ENCODE measurements at places on chromosomes 5 and 9. TPM values are rescaled to one million over a fixed set of nuclear protein-coding genes. Genes with fewer than 3 reads are reported as not detected.

- no peak for ATAC-seq
Measured at GRCh38 chr5:171464829-171465228, 45.4 kb downstream of the FGF18 start.

- ATAC-seq, result no peak
Measured at GRCh38 chr5:133406977-133407632, 205.2 kb downstream of the FSTL4 start.

GRCh38 chr5:173669483-173669882, 53.0 kb upstream of the BOD1 start:
- no peak for ATAC-seq

GRCh38 chr5:1751864-1752822, 47.5 kb downstream of the MRPL36 start:
- no peak for ATAC-seq

- no peak for ATAC-seq
Measured at GRCh38 chr5:131239686-131240085, 24.2 kb upstream of the CDC42SE2 start.

GRCh38 chr5:45335978-45336377, 360.2 kb downstream of the HCN1 start:
- no peak for ATAC-seq

GRCh38 chr9:14318934-14319580, 5.1 kb upstream of the NFIB start:
- ATAC-seq, result no peak

DNA sequence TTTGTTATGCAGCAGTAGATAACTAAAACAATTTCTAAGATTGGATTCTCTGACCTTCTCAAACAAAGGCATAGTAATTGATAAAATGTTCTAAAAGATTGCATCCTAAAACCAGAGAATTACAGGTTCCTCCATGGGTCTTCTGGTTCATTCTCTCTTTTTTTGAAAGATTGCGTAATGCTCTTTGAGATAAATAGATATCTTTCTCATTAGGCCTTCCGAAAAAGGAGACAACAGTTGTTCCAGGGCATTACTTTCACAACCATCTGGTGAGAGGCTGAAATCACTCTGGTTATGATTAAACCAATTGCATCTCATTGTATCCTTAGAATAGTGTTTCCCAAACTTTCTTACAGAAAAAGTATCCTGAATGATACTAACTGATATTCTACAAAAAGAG, 174.7 kb upstream of the NREP start:
- no peak for ATAC-seq

- ATAC-seq, result no peak
Measured at GRCh38 chr9:117392992-117393391, 21.9 kb downstream of the ASTN2 start.

Gene ABCA2
- total RNA-seq, result 8.1 TPM

Gene SPEF2
- total RNA-seq, result 8.1 TPM

Gene ANKRD34B
- total RNA-seq, result 0.19 TPM

Gene DNM1
- 38.3 TPM for total RNA-seq

Gene IER5L
- 4.2 TPM for total RNA-seq
